ENCODE measurements at places on chromosomes 7 and 10.
A peak's percentile ranks its signal among the peaks of the same experiment; 100 is the strongest.

DNA sequence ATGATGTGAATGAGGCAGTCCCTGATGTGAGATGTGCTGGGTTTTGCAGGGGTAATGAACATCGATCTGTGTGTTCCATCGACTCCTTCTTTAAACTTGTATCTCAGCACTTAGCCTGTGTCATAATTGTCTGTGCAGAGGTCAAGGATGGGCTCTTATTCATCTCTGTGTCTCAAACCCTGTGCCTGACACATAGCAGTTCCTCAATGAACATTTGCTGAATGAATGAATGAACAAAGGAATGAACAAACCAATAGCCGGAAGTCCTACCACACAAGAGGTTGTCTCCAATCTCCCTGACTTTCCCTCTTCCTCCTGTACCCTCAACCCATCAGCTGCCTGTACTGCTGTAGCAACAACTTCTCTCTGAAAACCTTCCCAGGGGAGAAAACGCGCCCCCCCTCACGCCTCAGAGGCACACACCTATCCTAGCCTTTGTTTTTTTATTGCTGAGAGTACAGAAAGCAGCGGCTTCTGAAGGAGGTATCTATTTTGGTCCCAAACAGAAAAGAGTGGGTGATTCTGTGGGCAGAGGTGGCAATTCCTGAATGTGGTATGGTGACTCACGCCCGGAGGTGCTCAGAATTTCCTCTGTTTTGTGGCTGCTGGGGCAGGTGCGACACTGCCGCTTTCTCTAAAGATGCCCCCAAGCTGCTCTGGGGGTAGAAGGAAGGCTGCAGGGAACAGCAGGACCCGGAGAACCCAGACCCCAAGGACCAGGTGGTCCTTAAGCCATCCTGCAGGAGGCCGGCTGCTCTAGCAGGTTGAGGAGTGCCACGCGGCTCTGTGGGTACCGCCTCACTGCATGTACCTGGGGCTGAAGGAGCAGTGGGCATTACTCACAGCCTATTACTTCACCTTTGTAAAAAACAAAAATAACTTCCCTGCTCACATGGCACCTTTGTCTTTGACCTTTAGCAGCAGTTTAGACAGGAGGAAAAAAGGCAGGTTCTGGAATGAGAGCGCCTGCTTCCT lies 9.6 kb downstream of the IL2RA start:
- DNase-seq = peak; percentile 80

- DNase-seq = no peak
These were observed 138.8 kb downstream of the CFAP58 start for GRCh38 chr10:104492329-104492940.

DNA sequence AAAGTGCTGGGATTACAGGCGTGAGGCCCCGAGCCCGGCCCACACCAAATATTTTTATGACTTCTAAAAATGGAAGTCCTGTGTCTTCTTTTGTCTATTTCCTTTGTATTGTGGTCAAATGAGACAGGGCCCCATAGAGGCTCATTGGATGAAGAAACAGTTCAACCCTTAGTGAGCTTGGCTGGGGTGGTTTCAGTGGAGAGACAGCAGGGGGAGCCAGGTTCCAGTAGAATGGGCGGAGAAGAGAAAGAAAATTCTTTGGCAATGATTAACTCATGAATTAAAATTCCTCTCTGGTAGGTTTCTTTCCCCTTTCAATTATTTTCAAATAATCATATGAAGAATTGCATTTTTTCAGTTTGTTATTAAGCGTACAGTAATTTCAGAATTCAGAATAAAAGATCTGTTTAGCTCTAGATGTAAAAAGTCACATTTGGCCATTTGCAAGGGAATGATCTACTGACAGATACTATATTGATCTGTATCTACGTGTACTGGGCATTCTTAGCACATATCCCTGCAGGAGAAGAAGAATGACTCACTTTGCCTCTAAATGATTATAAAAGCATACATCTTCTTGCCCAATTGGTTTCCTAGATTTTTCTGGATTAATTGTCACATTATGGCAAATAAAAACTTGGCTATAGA lies 43.2 kb downstream of the PNLIPRP3 start:
- DNase-seq = no peak

DNA sequence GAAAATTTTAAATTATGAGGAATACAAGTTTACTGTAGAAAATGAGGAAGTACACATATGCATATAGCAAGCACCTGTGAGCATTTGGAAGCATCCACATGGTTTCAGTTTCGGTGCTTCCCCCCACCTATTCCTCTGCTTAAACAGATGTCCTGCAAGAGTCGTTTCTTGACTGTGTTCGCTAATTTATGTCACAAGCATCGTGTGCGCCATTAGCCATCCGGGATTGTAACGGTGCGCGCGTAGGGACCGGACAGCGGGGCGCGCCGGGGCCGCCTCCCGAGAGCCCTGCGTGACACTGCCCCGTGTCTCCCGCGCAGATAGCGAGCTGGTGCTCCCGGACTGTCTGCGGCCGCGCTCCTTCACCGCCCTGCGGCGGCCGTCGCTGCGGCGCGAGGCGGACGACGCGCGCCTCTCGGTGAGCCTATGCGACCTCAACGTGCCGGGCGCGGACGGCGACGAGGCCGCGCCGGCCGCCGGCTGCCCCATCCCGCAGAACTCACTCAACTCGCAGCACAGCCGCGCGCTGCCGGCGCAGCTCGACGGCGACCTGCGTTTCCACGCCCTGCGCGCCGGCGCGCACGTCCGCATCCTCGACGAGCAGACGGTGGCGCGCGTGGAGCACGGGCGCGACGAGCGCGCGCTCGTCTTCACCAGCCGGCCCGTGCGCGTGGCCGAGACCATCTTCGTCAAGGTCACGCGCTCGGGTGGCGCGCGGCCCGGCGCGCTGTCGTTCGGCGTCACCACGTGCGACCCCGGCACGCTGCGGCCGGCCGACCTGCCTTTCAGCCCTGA lies 90.9 kb downstream of the NEURL1 start:
- DNase-seq = peak; percentile 72

GRCh38 chr7:28842769-28843295 lies 115.3 kb downstream of the TRIL start:
- no peak for DNase-seq

- DNase-seq = no peak
These were observed 80.7 kb downstream of the ZNF365 start for GRCh38 chr10:62454687-62455397.

DNA sequence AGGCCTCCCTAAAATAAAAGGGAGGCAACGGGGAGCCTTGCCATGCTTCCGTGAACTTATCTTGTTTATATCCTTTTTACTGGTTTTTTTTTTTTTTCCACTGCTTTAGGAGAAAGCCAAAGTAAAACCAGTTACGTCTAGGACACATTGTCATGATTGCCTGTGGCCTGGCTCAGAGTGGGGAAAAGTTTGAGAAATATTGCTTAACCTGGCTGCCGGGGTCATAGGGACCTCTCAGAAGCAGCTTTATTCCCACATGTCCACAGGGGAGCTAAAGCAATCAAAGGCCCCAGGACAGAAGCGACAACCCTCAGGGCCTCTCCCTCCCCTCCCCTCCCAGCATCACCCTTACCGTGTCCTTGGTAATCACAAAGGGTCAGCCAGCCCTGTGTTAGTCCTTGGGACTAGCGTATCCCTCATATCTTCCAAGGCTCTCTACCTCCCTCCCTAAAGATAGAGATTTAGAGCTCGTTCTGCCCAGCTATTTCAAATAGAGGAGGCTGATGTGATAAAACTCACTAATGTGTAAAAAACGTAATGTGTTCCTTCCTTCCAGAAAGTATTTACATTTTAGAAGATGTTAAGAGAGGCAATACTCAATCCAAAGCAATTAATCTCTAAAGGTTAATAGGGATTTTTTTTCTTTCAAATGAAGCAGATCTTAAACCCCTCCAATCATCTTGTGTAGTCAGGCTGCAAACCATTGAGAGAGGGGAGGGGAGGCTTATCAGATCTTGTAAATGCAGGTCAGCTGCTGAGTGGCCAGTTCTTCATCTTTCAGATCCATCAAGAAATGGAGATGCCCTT lies 64.8 kb upstream of the PRKAR2B start:
- no peak for DNase-seq

- DNase-seq = no peak
These were observed 34.5 kb downstream of the SPDYE17 start for GRCh38 chr7:76997381-76998284.

DNA sequence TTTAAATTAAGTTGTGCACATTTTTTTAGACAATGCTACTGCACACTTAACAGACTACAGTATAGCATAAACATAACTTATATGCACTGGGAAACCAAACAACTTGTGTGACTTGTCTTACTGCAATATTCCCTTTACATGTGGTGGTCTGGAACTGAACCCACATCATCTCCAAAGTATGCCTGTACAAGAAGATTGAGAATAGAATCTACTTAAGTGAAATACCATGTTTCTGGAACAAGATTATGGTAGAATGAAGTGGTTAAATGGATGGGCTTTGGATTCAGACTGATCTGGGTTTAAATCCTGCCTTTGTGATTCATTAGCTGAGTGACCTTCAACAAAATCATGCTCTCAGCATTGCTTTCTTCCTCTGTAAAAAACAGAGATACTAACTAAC lies 30.7 kb downstream of the CUL2 start:
- DNase-seq = no peak

DNA sequence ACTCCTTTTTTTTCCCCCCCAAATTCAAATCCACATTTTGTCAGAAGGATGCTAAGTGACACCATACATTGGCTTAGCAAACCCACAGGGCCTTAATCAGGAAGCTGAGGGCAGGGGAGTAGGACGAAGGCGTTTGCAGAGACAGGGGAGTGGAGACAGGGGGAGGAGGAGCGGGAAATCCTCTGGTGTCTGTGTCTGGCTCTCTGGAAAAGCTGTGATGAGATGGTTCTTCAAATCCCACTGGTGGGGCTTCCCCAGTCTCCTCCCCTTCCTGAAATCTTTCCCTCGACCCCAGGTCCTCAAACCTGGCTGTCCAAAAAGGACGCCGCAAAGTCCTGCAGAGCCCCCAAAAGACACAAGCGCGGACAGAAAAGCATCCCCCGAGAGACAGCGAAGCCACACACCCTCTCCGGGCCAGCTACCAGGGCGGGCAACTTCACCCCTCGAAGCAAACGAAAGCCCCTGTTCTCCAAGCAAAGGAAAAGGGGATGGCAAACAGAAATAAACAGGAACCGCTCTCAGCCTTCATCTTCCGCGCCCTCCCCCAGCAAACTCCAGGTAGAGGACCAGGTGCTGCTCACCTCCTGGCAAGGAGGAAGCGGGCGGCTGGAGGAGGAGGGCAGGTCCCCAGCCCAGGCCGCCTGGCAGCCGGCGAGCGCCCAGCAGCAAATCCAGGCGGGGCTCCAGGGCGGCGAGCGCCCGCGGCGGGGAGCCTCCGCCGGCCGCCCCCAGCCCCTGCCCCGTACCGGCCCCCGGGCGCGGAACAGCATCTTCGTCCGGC lies 520 bp downstream of the ELAPOR2 start:
- DNase-seq = no peak

DNA sequence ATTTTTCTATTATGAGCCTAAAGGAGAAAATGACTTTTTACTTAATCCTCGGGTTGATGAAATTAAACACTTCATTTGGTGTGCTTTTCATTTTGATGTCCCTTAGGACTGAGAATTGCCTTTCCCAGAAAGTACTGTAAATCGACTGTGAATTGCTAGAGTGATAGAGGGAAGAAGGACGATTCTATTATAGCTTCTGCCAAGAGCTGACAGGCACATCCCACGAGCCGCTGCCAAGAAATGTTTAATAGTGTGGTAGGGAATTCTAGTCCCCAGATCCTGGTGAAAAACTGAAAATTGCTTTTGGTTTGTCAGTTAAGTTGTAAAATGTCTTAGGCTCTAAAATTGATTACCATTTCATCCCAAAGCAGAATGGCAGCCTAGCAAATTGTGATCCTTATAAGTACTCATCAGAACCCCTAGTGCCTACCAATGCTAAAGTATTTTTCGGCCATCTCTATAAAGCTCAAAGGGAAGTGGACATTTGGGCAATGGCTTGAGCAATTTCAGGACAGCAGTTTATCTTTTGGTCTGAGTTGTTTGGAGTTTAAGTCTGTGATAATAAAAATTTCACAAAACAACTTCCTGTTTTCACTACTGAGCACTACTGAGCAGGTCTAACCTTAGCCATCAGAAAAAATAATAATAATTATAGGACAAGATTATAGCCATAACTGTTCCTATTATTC lies 44.6 kb upstream of the HYCC1 start:
- no peak for DNase-seq

GRCh38 chr7:27095050-27095896 lies 527 bp downstream of the HOXA1 start:
- no peak for DNase-seq

DNA sequence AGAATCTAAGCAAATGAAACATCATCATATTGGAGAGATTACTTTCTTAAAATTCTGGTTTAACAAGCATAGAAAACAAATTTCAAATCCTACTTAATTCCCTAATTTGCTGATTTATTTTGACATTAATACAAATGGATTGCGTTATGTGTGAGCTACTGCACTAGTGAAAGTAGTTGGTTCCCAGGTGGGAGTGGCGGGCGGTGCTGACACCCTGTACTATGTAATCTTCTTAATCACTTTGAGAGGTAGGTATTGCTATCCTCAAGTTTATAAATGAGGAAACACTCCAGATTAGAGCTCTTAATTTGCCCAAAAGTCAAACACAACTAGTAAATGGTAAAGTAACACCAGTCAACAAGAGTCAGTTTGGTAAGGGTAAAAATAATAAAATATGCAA lies 131.1 kb downstream of the ELAPOR2 start:
- DNase-seq = no peak

- DNase-seq = no peak
These were observed 31.8 kb downstream of the ARL3 start for GRCh38 chr10:102682416-102682815.

GRCh38 chr7:158946771-158947170 lies 90.4 kb downstream of the DYNC2I1 start:
- DNase-seq = no peak

GRCh38 chr10:87546210-87546609 lies 41.5 kb downstream of the MINPP1 start:
- DNase-seq = no peak

DNA sequence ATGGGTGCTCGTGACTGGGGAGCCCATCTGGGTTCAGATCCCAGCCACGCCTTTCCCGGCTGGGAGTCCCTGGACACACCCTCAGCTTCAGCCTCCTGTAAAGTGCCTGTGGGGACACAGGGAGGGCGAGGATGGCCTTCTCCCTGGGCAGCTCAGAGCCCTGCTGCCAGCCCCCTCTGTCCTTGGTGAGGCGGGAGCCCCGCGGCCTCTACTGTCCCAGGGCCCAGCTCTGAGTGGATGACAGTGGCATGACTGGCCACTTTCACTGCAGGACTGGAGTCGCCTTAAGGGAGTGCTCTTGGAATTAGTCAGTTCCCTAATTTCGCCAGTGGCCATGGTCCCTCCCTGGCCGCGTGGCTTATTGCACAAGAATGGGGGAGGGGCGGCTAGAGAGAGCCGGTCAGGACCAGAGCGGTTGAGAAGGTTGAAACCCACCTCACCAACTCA lies 4.6 kb downstream of the BRI3 start:
- DNase-seq = no peak

All from activated CD8-positive, alpha-beta memory T cell treated with anti-CD3 and anti-CD28 coated beads, Interleukin-2, amount 50 U/mL, for 4 hours (primary cell).